ENCODE measurements at places on chromosomes 1 and 21. TPM values are rescaled to one million over a fixed set of nuclear protein-coding genes. Genes with fewer than 3 reads are reported as not detected.

DNA sequence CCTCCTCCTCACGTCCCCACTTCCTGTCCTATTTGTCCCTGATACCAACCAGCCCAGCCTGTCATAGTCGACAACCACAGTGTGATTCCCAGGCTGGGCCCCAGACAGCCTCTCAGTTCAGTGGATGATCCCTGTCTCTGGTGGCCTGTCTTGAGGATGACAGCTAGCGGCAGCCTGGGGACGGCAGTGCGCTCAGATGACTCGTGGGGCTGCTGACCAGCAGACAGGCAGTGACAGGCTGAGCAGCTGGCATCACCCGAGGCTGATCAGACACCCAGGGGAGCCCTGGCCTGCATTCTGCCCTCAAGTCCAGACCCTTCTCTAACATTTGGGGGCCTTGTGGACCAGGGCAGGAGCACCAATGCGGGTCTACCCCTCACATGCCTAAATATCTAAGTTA lies 21.0 kb downstream of the NKAIN1 start:
- no peak overlapping the region for H3K4me3 ChIP-seq
- no peak overlapping the region for H3K27ac ChIP-seq
- H3K27me3 ChIP-seq = no peaks in the 10 kb centered on the region

The TEX38 gene
- total RNA-seq = not detected

The SPSB1 gene
- 19.1 TPM for total RNA-seq

GRCh38 chr1:193431265-193431977 lies 245.0 kb upstream of the B3GALT2 start:
- H3K36me3 ChIP-seq = no peaks in the 10 kb centered on the region
- H3K27ac ChIP-seq = no peak overlapping the region
- no peak for DNase-seq
- H3K27me3 ChIP-seq = no peaks in the 10 kb centered on the region
- no peak overlapping the region for H3K4me3 ChIP-seq

The AUNIP gene
- 9.0 TPM for total RNA-seq

The FNDC7 gene
- total RNA-seq = not detected

DNA sequence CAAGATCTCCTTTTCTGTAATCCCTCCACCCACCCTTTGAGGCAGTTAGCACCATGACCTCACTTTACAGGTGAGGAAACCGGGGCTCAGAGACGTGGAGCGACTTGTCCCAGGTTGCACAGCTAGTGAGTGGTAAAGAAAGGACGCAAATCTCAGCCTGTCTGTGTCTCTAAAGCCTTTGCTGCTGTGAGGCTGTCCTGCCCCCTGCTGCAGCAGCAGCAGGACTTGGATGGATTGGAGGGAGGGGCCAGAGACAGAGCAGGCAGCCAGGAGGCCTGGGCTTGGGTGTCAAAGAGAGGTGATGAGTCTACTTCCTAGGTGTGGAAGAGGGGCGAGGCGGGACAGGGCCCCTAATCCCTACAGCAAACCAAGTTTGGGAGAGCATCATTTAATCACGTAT lies 69.6 kb downstream of the PTPRU start:
- H3K36me3 ChIP-seq = no peaks in the 10 kb centered on the region
- no peaks in the 10 kb centered on the region for H3K27me3 ChIP-seq
- peaks cover 16% of the 10 kb centered on the region for H3K4me1 ChIP-seq
- H3K4me3 ChIP-seq = no peak overlapping the region

DNA sequence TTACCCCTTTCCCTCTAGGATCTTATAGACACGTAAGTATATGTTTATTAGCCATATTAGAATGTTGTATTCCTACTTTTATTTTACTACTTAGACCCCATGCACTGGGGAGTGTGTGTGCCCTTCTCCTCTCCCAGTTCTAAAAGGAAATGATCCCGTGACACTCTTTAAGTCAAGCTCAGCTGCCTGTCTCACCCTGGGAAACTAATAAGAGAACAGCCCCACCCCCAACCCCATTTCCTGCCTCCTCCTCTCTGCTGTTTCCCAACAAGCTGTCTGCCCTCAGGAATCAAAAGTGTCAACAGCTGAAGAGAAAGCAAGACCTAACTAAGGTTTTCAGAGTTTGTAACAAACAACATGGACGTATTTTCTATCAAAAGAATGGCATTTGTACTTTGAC lies 92.6 kb upstream of the VAV3 start:
- no peaks in the 10 kb centered on the region for H3K4me1 ChIP-seq
- H3K36me3 ChIP-seq = no peaks in the 10 kb centered on the region
- DNase-seq = no peak
- no peak overlapping the region for H3K4me3 ChIP-seq

The FCGR2B gene
- total RNA-seq = 7.9 TPM

The ADAM30 gene
- total RNA-seq = not detected

The PTPN7 gene
- total RNA-seq = 1.8 TPM

- H3K27ac ChIP-seq = no peak overlapping the region
- no peaks in the 10 kb centered on the region for H3K27me3 ChIP-seq
- no peaks in the 10 kb centered on the region for H3K4me1 ChIP-seq
- no peak for DNase-seq
- H3K36me3 ChIP-seq = no peaks in the 10 kb centered on the region
- H3K4me3 ChIP-seq = no peak overlapping the region
These were observed 189.2 kb upstream of the VAMP3 start for GRCh38 chr1:7581754-7582459.

Data from liver (tissue), 10 donors.